Thoracic aorta (tissue), 2 donors: ENCODE measurements at places on chromosomes 13 and 19.

DNA sequence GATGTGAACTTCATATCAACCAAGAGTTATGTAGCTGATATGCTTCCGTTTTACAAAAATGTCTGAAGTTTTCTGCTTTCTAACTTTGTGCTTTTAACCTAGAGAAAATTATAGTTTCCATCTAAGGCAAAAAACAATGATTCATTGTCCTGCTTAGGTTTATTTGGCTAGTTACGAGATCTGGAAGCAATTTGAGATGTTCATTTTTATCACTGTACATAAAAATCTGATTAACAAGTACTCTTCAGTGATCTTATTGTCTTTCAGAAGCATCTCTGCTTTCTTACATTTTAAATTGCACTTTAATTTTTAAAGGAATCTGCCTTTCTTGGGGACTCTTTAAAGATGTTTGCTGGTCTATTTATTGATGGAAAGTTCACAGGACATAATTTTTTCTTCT is 188.1 kb downstream of the RFC3 start:
- no peak for DNase-seq

DNA sequence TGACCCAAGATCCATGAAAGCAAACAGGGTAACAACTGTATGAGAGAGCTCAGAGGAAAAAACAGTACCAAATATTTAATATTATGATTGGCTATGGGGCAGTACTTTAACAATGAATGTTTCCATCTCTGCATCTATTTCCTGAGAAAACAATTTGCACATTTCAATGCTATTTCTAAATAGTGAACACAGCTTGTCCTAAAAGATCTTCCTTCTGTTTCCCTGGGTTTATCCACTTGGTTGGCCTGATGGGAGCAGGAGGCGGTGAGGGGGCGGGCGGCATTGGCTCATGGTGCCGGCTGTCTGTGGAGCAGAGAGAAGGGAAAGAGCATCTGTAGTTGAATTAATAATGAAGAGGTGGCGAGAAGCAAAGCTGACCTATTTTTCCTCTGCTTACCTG is 291.4 kb downstream of the DCLK1 start:
- no peak for DNase-seq

DNA sequence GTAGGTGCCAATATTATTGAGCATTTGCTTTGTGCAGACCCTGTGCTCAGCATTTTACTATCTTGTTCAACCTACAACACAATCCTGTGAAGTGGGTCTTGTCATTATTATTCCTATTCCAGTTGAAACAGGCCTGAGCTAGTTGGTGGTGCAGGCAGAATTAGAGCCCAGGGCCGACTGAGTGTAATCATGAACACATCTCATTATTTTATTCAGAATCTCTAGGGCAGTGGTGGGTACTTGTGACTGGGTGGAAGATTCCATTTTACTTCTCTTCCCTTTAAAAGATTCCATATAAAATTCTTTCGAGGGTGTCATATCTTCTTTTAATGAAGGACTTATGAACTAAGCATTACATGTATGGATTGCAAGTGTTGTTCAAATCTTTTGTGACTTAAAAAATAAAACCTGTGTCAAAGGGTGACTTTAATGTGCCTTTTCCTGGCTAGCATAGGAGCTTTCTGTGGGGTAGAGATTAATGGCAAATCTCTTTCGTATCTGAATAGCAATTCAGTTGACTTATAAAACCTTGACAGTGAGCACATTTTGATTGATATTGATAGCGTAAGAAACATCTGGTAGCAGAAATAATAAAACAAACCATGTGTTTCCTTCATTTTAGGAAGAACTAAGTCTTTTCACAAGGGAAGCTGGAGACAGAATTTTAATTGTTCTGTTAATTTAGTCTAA is 20.3 kb downstream of the B3GLCT start:
- DNase-seq, result no peak

- no peak for DNase-seq
These were observed 628 bp upstream of the ZNF813 start for GRCh38 chr19:53466726-53467484.

- no peak for DNase-seq
These were observed 25.6 kb upstream of the CXCL17 start for GRCh38 chr19:42468273-42468796.

DNA sequence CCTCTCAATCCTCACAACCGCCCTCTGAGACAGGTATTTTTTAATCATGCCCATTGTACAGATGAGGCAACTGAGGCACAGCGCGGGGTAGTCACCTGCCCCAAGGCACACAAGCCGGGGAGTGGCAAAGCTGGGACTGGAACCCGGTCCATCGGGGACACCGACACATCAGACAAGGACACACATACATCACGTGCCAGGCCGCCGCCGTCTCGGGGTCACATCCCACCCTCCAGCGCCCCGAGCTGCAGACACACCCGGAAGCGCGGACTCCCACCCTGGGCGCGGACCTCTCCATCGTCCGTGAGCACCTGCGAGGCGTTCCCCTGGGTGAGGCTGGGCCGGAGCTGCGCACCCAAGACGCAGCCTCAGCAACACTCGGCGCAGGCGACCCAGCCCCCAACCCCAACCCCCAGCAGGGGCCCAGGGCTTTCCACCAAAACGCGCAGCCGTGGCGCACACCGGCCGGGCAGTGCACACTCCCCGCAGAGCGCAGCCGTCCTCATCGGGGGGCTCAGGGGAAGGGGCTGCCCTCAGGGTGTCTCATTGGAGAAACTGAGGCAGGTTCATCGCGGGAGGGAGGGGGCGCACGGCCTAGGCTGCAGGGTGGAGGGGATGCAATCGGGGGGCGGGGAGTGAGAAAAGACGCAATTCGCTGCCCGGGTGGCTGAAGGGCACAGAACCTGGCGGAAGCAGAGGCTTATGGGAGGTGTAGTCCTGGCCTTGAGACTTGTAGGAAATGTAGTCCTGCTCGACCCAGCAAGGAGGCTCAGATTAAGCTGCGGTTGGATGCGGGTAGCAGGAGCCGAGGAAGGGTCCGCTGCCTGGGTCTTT is 1.9 kb upstream of the LMTK3 start:
- DNase-seq, result no peak

GRCh38 chr19:33690378-33691029 is 68.8 kb downstream of the CHST8 start:
- no peak for DNase-seq

GRCh38 chr19:10718205-10719196 is 622 bp downstream of the DNM2 start:
- no peak for DNase-seq

GRCh38 chr19:52778811-52779210 is 7.8 kb downstream of the ZNF600 start:
- no peak for DNase-seq

DNA sequence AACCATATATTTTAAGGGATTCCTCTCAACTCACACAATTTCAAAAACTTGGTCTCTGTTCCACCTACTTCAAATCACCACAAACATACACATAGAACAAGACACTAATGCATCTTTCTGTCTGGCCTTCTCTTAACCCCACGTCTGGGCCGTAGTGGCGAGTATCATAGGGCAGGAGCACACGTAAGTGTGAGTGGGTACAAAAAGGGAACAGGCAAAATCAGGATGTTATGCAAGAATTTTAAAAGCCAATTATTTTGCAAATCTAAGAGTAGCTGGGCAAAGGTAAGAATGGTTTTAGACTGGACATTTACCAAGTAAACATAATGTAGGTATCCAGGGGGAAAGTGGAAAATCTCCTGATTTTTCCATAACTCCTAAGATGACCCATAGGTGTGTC is 35.1 kb downstream of the MTMR6 start:
- DNase-seq, result no peak

DNA sequence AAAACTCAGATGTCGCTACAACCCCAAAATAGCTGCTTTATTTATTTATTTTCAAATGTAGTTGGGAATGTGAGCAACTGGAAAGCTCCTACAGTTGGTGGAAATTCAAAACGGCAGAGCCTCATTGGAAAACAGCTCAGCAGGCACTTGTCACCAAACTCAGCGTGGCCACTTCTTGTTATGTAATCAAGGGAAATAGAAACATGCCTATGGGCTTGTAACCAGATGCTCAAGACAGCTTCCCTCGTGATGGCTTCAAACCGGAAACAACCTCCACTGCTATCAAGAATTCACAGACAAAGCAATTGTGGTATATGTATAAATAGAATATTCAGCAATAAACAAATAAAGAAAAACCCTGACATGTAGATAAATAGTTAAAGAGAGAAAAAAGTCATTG is 627.8 kb upstream of the SLC10A2 start:
- no peak for DNase-seq

DNA sequence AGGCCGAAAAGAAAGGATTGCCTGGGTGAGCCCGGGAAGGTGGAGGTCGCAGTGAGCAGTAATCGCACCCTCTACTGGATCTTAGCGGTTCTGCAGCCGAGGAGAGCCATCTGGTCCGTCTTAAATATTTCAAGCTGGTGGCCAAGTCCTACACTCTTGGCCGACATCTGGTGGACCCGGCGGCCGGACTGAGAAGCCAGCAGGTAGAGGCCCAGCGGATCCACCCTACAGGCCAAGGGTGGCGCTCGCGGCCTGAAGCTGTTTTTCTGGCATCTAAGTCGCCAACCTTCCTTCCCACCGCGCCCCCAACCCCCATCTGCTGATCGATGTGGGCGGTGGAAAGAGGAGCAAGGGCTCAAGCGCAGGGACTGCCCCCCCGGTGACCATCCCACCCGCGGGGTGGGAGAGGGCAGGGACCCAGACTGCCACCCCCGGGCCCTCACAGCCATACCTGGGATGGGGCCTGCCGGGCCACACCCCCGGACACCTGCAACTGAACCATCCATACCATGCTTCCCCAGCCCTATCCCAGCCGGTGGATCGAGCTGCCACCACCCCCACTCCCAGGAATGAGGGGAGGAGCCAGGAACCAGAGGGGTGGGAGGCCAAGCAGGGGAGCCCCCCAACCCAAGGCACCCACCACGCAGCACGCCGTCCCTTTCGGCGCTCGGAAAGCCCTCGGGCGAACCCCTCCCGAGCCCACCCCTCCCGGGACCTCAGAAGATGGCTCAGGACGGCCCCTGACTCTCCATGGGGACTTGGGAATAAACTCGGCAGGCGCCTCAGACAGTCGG is 46.3 kb upstream of the ZNF730 start:
- no peak for DNase-seq

- no peak for DNase-seq
These were observed 4.7 kb downstream of the LSM7 start for GRCh38 chr19:2323707-2324106.

DNA sequence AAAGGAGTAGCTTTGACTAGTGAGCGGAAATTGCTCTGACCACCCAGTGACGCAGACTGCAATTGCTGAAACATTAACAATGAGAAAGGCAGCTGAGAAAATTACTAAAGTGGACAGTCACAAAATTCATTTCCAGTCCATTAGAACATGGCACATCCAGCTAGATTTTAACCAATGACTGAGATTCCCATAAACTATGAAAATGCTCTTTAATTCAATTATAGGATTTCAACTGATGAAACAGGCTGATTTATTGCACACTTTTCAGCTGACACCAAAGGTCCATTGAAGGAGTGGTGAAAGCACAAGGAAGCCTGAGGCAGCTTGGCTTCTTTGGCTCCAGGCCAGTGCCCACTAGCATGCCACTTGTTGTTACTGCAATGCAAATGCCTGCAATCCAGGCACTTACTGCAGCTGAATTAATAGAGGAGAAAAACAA is 933.4 kb downstream of the SLITRK6 start:
- DNase-seq, result no peak

DNA sequence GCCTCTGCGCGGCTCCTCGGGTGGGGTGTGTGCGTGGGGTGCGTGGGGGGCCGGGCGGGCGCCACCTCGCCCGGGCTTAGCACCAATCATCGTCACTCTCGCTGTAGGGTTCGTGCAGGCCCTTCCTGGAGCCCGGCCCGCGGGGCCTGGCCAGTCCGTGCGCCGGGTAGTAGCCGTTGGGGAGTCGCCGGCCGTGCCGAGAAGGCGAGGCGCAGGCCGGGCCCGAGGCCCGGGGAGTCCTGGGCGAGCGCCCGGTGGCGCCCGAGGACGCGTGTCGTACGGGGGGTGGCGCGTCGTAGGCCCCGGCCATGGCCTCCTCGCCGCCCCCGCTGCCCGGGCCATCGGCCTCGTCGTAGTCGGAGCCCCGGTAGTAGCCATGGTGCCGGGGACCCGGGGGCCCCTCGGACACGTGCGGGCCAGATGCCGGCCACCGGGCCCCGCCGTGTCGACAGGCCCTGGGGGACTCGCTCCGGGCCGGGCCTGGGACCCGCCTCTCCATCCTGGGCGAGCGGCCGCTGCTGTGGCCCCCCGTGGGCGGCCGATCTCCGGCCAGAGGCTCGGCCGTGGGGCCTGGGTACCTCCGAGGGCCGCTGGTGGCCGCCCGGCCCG is 57.1 kb downstream of the IER2 start:
- DNase-seq, result no peak

GRCh38 chr19:14112809-14113385 is 4.7 kb downstream of the PRKACA start:
- DNase-seq, result no peak

DNA sequence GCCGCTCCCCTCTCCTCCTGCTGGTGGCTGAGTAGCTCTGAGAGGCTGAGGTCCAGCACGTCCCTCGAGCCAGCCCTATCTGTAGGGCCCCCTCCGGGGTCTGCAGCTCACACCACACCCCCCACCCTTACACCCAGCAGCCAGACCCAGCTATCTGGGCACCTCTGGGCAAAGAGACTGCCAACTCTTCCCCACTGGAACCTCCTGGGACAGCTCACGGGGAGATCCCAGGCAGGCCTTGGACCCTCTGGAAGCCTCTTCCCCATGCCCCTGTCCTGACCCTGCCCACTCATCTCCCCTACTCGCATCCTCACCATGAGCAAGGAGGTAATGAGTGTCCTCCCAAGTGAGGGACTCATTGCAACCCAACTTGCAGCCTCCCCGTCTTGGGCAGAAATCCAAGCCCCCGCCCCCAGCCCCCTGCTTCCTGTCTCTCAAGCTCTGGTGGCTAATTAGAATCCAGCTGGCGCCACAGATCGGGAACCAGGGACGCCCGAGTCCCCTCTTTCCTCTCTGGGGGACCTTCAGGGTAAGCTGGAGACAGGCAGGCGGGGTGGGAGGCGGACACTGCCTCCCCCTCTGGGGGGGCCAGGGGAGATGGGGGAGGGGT is 22.1 kb downstream of the ADGRL1 start:
- no peak for DNase-seq

DNA sequence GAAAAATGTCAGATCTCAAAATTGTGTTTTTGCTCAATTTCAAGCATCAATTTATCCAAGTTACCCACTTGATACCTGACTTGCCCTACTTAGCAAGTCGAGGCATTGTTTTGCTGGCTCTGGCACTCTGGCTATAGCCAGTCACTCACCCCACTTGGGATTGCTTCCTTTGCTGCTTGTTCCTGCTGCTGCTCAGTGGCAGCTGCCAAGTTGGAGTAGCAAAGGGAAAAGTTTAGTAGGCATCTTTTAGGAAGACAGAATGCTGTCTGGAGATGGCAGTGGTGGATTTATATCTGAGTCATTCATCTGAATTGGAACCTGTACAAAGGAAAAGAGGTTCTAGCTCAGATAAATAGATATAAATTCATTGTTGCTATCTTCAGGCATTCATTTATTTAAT is 41.2 kb downstream of the PCCA start:
- DNase-seq, result no peak
